Effector memory CD8-positive, alpha-beta T cell (primary cell): ENCODE measurements at places on chromosomes 12 and 14.

GRCh38 chr12:131848753-131849152, 20.6 kb downstream of the MMP17 start:
- DNase-seq: no peak

DNA sequence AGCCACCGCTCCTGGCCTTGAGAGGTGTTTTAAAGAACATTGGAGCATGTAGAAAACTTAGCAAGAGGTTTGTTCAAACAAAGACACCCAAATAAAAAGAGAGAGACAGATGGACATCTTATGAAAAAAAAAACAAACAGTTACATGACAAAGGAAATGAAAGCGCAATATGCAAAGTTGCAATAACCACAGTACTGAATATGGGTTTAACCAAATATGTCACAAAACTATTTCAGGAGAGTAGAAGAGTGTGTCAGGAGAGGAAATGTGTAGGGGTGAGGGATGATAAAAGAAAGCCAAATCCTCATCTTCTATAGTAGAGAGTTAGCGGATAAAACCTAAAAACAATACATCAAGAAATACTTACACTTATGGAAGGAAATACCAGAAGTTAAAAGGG, 98.4 kb downstream of the GTF2A1 start:
- DNase-seq: no peak

- DNase-seq: no peak
Observed at GRCh38 chr12:2250797-2251196, 198.0 kb downstream of the CACNA1C start.

- DNase-seq: peak; percentile 40
Observed at GRCh38 chr12:57456145-57456700, 1.1 kb downstream of the INHBE start.

GRCh38 chr12:93186131-93186530, 191.6 kb upstream of the NUDT4 start:
- no peak for DNase-seq

DNA sequence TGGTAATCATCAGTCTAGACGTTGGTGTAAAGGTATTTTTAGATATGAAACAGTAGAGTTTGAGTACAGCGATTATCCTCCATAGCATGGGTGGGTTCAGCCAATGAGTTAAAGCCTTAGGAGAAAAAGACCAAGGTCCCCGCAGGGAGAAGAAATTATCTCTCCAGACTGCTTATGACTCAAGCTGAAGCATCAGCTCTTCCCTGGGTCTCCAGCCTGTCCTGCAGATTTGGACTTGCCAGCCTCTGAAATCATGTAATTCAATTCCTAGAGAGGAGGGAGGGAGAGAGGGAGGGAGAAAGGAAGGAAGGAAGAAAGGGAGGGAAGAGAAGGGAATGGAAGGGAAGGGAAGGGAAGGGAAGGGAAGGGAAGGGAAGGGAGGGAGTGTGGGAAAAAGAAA, 12.0 kb upstream of the DTX1 start:
- no peak for DNase-seq

GRCh38 chr12:88572781-88573549, 7.3 kb downstream of the KITLG start:
- no peak for DNase-seq

- DNase-seq: no peak
Observed at GRCh38 chr12:28776913-28777422, 372.1 kb upstream of the FAR2 start.

- peak; percentile 62 for DNase-seq
Observed at GRCh38 chr12:57754411-57755193, at the start of gene MARCHF9. Gene MARCHF9 (plus strand): TSS chr12:57755103. CDS start chr12:57755529, 426 bp downstream.

GRCh38 chr12:52006726-52007157, at the start of gene TAMALIN:
Gene TAMALIN (plus strand): TSS chr12:52006946. CDS start chr12:52007020, 74 bp downstream.
- DNase-seq: peak; percentile 59

- no peak for DNase-seq
Observed at GRCh38 chr14:103233328-103233727, 100.7 kb upstream of the EIF5 start.

DNA sequence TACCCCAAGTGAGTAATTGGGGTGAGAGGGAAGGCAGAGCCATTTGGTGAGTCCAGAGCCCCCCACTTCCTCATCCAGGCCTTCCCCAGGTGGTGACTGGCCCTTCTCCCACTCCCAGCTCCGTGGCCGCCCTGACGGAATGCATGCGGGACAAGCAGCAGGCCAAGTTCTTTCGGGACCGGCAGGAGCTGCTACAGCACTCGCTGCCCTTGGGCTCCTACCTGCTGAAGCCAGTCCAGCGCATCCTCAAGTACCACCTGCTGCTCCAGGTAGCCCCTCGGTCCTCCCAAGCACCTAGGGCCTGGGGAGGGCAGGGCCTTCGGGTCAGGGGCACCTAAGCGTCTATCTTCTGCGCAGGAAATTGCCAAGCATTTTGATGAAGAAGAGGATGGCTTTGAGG, 26.5 kb downstream of the PLEKHG3 start:
- no peak for DNase-seq
